ENCODE measurements at places on chromosomes 3 and 15. TPM values are rescaled to one million over a fixed set of nuclear protein-coding genes. Genes with fewer than 3 reads are reported as not detected.

SLC28A2 gene
- not detected for total RNA-seq

DNA sequence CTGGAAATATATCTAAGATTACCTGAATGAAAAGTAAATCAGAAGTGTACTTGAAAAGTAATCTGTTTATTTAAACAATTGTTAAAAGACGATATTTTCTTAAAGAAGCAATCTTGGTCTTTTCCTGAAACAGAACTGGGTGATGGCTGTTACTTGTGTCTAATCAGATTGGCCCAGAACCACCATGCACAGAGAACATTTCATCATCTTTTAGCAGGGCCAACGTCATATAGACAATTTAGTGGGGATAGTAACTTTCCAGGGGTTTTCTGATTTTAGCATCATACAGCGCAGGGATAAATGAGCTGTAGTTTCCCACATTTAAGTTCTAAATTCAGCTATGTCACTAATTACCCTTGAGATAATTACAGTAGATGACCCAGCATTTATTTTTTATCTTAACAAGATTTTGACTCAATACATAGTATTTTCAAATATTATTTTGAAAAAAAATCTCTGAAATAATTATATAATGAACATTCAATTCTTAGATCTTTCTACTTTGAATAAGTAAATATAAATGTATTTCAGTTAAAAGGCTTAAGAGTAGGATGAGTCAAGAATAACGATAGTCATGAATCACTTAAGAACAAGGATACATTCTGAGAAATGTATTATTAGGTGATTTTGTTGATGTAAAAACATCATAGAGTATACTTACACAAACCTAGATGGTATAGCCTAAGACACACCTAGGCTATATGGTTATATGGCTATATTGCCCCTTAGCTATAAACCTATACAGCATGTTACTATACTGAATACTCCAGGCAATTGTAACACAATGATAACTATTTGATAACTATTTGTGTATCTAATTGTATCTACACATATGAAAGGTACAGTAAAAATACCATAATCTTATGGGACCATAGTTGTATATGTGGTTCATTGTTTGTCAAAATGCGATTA lies 103.8 kb upstream of the MME start:
- DNase-seq: no peak

GRCh38 chr3:117553461-117553860 lies 843.9 kb downstream of the TUSC7 start:
- DNase-seq: no peak

BCL2A1 gene
- 2.1 TPM for total RNA-seq

DNA sequence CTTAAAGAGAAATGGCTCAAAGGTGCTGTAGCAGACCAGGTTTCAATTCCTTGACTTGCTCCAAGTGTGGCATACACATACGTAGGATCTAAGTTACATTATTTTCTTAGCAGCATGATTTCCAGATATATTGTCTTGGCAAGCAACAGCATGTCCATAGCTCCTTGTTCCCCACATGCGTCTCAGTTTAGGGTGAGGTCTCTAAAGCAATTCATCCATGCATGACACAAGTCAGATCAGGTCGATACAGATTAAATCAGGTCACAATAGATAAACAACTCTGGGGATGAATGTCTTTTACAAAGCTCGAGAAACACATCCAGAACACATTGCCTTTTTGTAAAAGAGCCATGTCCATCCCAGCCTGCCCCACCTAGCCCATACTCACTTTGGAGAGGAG lies 108.9 kb upstream of the ABHD17C start:
- no peak for DNase-seq

ATP13A3 gene
- 32.1 TPM for total RNA-seq

DNA sequence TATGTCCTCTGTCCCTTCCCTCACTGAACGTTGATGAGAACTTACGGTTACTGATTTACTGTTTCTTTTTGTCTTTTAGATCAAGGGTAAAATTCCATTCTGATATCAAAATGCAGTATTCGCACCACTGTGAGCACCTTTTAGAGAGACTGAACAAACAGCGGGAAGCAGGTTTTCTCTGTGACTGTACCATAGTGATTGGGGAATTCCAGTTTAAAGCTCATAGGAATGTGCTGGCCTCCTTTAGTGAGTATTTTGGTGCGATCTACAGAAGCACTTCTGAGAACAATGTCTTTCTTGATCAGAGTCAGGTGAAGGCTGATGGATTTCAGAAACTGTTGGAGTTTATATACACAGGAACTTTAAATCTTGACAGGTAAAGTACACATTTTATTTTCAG lies 990 bp downstream of the MYNN start:
- no peak for DNase-seq

KBTBD12 gene
- total RNA-seq: 0.05 TPM

DNA sequence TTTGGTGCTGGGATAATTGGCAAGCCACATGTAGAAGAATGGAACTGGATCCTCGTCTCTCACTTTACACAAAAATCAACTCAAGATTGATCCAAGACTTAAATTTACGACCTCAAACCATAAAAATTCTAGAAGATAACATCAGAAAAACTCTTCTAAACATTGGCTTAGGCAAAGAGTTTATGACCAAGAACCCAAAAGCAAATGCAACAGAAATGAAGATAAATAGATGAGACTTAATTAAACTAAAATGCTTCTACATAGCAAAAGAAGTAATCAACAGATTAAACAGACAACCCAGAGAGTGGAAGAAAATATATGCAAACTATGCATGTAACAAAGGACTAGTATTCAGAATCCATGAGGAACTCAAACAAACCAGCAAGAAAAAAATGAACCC lies 80.1 kb downstream of the CLDN1 start:
- DNase-seq: no peak

DNA sequence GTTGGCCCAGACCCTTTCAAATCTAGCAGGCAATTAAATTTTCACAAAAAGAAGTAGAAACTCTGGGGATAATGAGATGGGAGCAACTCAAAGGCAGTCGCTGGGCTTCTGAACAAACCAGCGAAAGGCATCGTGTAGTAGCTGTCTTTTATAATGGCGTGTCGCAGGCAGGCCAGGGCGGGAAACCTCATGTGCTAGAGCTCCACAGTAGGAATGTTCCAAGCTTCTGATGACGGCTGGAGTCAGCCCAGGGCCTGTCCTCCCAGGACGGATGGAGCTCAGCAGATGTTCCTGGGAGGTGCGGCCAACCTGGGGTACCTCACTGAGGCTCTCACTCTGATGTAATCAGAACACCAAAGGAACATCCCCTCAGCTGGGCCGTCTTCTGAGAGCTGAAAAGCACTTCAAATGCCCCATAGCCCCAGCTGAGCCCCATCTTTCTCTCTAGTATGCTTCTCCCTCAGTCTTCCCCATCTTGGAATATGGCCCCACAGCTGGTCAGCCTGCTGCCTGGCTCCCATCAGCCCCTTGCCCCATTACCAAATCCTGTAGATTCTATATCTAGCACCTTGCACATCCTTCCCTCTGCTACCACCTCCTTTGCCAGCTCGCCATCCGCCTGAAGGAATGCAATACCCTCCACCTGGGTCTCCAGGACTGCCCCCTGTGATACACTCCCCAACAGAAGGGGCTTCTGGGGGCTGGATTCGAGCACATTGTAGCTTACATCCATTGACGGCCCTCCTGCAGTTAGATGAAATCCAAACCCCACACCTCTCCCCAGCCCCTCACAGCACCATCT lies 54.9 kb upstream of the ATP2B2 start:
- no peak for DNase-seq

GRCh38 chr15:82058026-82058425 lies 12.2 kb upstream of the MEX3B start:
- no peak for DNase-seq

CFAP20DC gene
- total RNA-seq: 4.2 TPM

DNA sequence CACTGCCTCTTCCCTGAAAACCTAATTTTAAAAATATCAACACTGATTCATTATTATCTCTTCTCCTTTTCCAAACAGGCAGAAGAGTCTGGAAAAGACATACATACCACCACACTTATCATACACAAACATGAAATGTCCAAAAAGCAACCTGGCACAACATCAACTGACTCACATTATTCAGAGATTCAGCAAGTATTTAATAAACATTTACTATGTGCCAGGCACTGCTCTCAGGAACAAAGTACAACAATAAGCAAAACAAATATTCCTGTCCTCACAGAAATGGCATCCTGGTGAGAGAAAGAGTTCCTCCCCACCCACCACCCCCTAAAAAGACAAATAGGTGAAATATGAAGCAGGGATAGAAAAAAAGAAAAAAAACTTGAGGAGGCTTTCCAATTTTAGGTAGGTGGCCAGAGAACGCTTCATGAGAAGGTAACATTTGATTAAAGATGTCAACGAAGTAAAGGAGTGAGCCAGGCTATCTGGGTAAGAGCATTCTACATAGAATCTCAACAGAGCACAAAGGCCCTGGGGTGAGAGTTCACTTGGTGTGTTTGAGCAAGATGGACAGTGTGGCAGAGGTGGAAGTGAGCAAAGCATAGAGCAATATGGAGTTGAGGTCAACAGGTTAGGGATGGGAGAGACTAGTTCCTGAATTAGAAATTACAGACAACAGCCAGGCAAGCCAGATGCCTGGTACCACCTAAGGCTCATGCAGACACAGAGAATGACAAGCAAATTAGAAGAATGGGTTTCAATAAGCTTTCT lies 141.7 kb downstream of the OSBPL10 start:
- DNase-seq: no peak

DNA sequence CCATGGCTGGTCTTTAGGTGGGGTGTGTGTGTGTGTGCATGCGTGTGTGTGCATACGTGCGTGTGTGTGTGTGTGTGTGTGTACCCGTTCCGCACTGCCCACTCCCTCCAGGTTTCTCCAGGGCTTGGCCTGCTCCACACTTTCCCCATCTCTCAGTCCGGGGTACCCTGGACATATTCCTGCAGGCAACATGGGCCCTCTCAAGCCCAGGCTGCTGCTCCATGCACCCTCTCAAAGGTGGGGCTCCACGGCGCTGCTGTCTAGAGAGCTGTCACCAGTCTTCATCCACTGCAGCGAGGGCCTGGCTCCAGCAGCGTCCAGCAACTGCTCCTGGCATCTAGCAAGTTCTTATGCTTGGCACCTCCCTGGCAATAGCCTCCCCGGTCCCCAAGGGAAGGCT lies 86.1 kb downstream of the ATP10A start:
- no peak for DNase-seq

MAN2C1 gene
- 237 TPM for total RNA-seq
